ENCODE measurements at places on chromosomes 16 and 17. TPM values are rescaled to one million over a fixed set of nuclear protein-coding genes. Genes with fewer than 3 reads are reported as not detected.

DPEP2 gene
- 0.18 TPM for total RNA-seq

OR2C1 gene
- not detected for total RNA-seq

- peak within 1 kb of the TSS; percentile 95 for H3K27ac ChIP-seq
- H3K4me1 ChIP-seq: peaks cover 20% of the 10 kb centered on the region
- peak; percentile 46 for DNase-seq
- H3K36me3 ChIP-seq: no peaks in the 10 kb centered on the region
Measured at GRCh38 chr16:8621572-8622314, at the start of gene METTL22. Gene METTL22 (plus strand): TSS chr16:8621698. CDS start chr16:8625666, 3,968 bp downstream.

GRCh38 chr17:18101828-18102227 lies 6.7 kb upstream of the MYO15A start:
- no peaks in the 10 kb centered on the region for H3K27me3 ChIP-seq
- H3K4me3 ChIP-seq: no peak overlapping the region
- H3K36me3 ChIP-seq: peaks cover 24% of the 10 kb centered on the region
- no peak overlapping the region for H3K27ac ChIP-seq

- no peaks in the 10 kb centered on the region for H3K36me3 ChIP-seq
- peaks cover 9% of the 10 kb centered on the region for H3K4me1 ChIP-seq
- no peak for DNase-seq
Measured at GRCh38 chr17:42694524-42694923, 12.2 kb downstream of the CNTNAP1 start.

DNA sequence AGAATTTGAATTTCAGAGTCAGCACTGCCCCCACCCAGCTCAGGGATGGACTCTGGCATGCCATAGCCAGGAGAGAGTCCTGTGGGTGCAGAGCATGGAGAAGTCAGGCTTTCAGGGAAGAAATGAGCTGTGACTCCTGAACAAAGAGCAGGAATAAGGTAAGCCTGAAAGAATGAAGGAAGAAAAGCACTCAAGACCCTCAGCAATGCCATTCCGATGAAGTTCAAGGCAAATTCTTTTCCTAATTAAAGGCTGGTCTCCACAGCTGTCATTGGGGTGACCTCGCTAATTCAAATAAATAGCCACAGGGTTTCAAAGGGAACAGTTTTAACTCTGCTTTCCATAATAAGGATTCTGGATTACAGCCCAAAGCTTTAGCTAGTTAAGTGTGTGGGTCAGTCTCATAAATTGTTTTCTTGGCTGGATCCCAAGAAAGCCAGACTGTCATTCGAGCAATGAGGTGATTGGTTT lies 31.7 kb downstream of the TOM1L2 start:
- H3K27me3 ChIP-seq: no peaks in the 10 kb centered on the region
- H3K4me1 ChIP-seq: peaks cover 97% of the 10 kb centered on the region
- H3K4me3 ChIP-seq: no peak overlapping the region
- DNase-seq: no peak
- no peak overlapping the region for H3K27ac ChIP-seq

DNA sequence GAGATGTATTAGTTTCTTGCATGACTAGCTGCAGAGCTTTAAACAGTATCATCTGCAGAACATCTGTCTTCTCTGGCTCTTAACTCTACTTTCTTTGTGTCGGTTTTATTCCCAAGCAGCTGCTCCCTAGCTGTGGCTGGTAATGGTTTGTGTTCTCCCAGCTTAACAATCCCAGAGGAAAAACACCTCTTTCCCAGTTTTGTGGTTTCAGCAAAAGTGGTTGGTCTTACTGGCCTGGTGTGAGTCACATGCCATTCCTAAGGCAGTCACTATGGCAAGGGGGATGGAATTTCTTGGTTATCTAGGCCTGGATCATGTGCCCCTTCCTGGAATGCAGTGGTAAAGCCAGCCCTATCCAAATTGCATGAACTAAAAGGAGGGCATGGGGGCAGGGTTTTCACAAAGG lies 27.5 kb downstream of the OMG start:
- H3K4me1 ChIP-seq: peaks cover 17% of the 10 kb centered on the region
- no peak for DNase-seq
- peak overlapping the region; percentile 54 for H3K27ac ChIP-seq
- H3K36me3 ChIP-seq: no peaks in the 10 kb centered on the region
- H3K27me3 ChIP-seq: no peaks in the 10 kb centered on the region

GCGR gene
- not detected for total RNA-seq

KCNG4 gene
- total RNA-seq: not detected

FAM234A gene
- total RNA-seq: 82.8 TPM

ASGR1 gene
- not detected for total RNA-seq

GRCh38 chr16:58937661-58938060 lies 203.5 kb upstream of the GOT2 start:
- H3K27ac ChIP-seq: no peak overlapping the region
- no peaks in the 10 kb centered on the region for H3K4me1 ChIP-seq
- no peak overlapping the region for H3K4me3 ChIP-seq
- no peak for DNase-seq
- H3K27me3 ChIP-seq: no peaks in the 10 kb centered on the region

GRCh38 chr17:14225254-14225980 lies 11.2 kb downstream of the CDRT15 start:
- no peaks in the 10 kb centered on the region for H3K27me3 ChIP-seq
- H3K4me1 ChIP-seq: no peaks in the 10 kb centered on the region
- H3K36me3 ChIP-seq: no peaks in the 10 kb centered on the region

CIBAR2 gene
- not detected for total RNA-seq

C16orf54 gene
- 2.1 TPM for total RNA-seq

DNA sequence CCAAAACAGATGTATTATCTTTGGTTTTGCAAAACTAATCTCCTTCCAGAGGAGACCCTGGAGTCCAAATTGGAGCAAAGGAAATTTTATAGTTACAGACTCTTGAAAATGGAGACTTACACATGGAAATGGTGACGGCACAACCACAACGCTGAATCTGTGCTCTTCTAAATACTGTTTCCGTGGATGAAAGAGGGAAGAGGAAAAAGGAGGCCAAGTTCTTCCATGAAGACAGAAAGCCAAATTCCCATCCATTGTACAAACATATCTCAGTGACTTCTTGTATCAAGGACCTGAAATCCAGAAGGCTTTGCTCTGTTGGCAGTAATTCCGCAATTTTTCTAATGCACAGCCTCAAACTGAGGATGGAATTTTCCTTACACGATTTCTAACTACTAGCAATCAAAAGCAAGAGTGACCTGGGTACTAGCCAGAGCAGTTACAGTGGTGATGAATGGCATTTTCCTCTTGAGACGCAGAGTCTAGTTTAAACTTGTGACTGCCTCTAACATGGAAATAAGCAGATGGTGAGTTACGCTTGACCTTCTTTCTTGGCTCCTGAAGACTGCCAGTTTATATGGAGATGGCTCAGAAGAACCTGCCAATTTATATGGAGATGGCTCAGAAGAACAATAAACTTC lies 38.5 kb downstream of the VPS53 start:
- no peak for DNase-seq
- H3K27ac ChIP-seq: peak overlapping the region; percentile 62
- no peak overlapping the region for H3K4me3 ChIP-seq
- no peaks in the 10 kb centered on the region for H3K4me1 ChIP-seq
- H3K36me3 ChIP-seq: no peaks in the 10 kb centered on the region

DNA sequence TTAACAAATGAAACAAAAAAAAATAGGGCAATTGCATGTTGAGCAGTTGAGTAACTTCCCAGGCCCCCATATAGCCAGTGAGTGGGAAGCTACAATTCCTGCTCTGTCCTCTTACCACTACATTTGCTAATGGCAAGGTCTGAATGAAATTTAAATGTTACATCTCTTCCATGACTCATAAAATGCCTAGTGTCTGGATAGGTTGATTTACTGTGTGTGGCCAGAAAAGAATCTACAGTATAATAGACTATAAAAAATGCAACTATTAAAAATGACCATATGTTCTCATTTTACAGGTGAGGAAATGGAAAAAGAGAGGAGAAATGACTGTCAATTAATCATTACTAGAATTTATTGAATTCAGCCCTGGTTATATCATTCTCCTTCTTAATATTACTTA lies 1199.3 kb downstream of the CDH11 start:
- H3K36me3 ChIP-seq: no peaks in the 10 kb centered on the region
- DNase-seq: no peak
- H3K27me3 ChIP-seq: no peaks in the 10 kb centered on the region

DNA sequence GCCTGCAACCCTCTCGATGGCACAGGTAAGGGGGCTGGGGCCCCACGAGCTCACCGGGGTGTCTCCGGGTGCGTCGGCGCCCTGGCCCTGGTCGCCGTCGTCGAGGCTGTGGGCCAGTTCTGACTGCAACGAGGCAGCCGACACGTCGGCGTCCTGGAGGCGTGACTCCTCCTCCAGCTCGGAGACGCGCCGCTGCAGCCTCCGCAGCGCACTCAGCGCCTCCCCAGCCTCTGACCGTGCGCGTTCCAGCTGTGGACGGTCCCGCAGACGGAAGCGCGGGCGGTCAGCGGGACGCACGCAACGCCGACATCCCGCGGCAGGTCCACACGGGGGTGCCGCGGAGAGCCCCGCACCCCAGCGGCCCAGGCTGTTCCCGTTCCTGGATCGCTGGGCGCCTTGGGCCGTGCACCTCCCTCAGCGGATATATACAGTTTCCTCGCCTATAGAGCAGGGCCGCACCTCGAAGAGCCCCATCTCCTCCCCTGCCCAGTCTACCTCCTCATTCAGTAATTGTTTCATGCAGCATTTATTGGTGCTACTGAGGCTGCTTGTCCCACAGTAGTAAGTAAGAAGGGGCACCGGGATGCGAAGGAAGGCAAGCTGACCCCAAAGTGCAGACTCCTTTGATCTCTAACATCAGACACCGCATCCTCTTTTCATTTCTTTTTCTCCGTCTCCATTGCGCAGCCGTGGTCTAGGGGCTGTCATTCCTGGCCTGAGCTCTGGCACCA lies 5.8 kb downstream of the THOC6 start:
- no peak overlapping the region for H3K4me3 ChIP-seq
- peaks cover 9% of the 10 kb centered on the region for H3K36me3 ChIP-seq
- no peak for DNase-seq
- no peaks in the 10 kb centered on the region for H3K27me3 ChIP-seq
- peaks cover 74% of the 10 kb centered on the region for H3K4me1 ChIP-seq

KRT9 gene
- not detected for total RNA-seq

DNA sequence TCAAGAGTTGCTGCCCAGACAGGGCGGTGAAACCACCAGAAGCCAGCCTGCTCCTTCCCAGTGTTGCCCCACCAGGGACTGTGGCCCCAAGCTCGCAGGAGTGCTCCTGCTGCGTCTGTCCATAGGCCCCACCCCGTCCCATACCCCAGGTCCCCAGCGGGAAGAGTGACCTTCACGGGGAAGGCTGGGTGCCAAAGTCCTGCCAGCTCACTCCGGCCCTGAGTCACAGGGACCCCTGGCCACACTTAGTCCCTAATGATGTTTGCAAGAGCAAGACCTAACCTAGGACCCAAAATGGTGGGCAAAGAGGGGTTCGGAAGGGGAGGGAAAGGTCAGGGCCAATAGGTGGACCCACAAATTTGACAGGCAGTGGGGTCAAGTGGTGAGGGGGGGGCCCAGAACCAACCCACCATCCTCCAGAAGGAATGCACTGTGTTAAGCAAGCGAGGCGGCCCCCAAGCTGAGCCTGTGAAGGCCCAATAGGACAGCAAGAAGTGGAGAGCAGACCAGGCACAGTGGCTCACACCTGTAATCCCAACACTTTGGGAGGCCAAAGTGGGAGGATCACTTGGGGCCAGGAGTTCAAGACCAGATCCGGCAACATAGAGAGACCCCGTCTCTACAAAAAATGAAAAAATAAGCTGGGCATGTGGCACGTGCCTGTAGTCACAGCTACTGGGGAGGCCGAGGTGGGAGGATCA lies 3.3 kb downstream of the DOK4 start:
- no peak overlapping the region for H3K27ac ChIP-seq
- H3K4me1 ChIP-seq: peaks cover 46% of the 10 kb centered on the region
- DNase-seq: no peak
- no peaks in the 10 kb centered on the region for H3K27me3 ChIP-seq
- H3K36me3 ChIP-seq: peaks cover 15% of the 10 kb centered on the region

- no peaks in the 10 kb centered on the region for H3K27me3 ChIP-seq
- H3K4me1 ChIP-seq: peaks cover 92% of the 10 kb centered on the region
- peak overlapping the region; percentile 59 for H3K27ac ChIP-seq
- H3K4me3 ChIP-seq: no peak overlapping the region
Measured at GRCh38 chr17:27473748-27474609, 17.7 kb downstream of the KSR1 start.

GRCh38 chr16:85498607-85499006 lies 114.5 kb upstream of the GSE1 start:
- H3K4me3 ChIP-seq: no peak overlapping the region
- no peaks in the 10 kb centered on the region for H3K27me3 ChIP-seq
- H3K36me3 ChIP-seq: no peaks in the 10 kb centered on the region
- H3K4me1 ChIP-seq: no peaks in the 10 kb centered on the region

DNA sequence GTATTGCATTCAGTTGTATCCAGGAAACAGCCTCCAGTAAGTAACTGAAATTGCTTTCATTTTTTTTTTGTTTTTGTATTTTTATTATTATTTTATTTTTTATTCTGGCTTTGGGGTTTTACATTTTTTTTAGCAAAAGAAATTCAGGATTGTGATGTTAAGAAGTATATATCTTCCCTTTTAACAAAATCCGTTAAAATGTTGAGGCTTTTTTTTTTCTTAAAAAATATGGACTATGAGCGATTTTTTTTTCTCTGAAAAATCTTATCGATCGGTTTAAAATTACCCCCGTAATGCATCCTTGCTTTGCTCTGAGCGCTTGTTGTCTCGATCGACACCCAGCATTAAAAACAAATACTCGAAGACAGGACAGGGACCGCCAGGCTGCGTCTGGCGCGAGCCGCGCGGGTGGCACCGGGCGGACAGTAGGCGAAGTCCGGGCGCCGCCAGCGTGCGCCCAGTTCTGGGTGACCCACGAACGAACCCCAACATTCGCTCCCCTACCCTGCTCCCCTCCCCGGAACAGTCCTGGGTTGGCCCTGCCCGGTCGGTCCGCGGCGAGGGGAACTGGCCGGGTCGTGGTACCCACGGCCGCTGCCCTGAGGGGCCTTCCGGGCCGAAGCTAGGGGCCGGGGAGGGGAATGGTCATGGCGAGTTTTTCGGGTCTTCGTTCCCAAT lies 482 bp downstream of the BAHCC1 start:
- peak overlapping the region; percentile 98 for H3K27ac ChIP-seq
- H3K27me3 ChIP-seq: no peaks in the 10 kb centered on the region

PERCC1 gene
- not detected for total RNA-seq

FOXF1 gene
- total RNA-seq: 0.76 TPM

DNA sequence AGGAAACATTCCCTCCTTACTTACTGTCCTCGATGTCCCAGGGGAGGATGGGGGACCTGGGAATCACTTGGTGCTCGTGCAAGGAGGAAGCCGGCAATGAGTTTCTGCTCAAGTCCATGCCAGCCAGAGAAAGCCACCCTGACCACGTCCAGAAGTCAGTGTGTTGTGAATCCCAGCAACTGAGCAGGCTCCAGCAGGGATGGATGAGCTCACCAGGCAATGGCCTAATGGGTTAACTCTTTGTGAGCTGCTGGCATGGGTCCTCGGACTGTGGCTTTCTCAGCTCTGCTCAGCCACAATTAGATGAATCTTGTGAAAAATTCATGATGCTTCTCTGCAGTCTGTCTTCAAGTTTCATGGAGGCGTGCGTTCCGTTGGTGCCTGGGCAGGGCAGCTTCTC lies at the start of gene PIRT:
PIRT (minus strand) TSS at position 167 of the 400 bp plus-strand sequence. CDS start 12,442 bp downstream, outside the sequence.
- DNase-seq: no peak
- no peaks in the 10 kb centered on the region for H3K4me1 ChIP-seq
- H3K27me3 ChIP-seq: peaks cover 4% of the 10 kb centered on the region
- H3K36me3 ChIP-seq: no peaks in the 10 kb centered on the region
- no peak within 1 kb of the TSS for H3K4me3 ChIP-seq
- no peak within 1 kb of the TSS for H3K27ac ChIP-seq

KCNAB3 gene
- total RNA-seq: 1.1 TPM

All from esophagus squamous epithelium (tissue), 5 donors.